SK-MEL-5 (cell line): ENCODE measurements at places on chromosomes 5 and 9.

- no peak for DNase-seq
These were observed 11.5 kb downstream of the CDH6 start for GRCh38 chr5:31204958-31205357.

DNA sequence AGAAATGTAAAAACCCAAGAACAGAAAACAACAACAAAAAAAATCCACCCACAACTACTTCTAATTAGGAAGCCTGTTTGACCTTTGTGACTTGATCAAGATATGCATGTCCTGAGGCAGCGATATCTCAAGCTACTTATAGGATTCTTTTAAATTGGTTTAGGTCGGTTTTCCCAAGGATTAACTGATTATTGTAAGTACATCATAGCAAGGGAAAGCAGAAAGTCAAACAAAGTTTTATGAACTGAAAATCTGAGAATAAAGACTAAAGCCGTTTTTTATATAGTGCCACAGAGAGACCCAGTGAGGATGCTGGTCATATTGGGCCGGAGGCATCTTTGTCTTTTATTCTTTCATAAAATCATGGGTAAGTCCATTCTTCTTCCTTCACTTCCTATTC lies 72.0 kb downstream of the CD180 start:
- DNase-seq: no peak

DNA sequence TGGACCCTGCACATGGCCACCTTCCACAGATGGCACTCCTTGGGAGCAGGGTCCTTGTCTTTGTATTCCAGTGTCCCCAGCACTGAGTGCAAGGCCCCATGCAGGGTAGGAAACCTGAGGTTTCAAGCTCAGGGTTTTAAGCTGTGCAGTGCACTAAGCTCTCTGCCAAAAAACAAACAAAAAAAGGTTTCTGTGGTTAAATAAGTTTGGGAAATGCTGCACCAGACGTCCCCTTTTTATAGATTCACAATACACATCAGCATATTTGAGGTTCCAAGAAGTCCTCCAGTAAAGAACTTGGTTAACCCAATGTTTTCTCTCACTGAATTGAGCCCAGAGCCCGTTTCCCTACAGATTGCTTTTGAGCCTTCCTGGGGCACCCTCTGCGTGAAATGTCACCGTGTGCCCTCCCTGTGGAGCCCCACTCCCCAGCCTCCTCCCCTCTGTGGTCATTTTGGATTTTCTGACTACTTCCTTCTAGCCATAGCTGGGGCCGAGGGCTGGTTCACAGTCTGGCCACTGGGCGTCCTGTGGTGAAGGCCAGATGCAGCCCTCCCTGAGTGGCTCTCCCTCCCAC lies 17.1 kb downstream of the DELE1 start:
- DNase-seq: peak; percentile 21

DNA sequence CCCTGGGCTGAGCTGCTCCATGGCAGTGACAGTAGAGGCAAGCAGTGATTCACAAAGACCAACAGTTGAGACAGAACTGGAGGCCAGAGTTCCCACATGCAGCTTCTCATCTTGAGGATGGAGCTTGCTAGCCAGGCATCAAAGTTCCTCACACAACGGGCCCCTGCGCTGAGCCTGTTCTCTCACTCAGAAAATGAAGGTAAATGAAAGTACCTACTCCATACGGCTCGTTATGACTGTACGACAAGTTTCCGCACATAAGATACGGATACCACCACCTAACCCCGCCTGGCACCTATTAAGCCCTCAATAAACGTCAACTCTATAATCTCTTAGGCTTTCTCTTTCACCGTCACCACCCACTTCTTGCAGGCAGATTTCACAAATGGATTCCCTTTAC lies 12.9 kb downstream of the NOL6 start:
- no peak for DNase-seq
